ENCODE measurements at places on chromosomes 16 and 17.

- DNase-seq, result no peak
Measured at GRCh38 chr16:73319737-73320136, 271.8 kb upstream of the ZFHX3 start.

DNA sequence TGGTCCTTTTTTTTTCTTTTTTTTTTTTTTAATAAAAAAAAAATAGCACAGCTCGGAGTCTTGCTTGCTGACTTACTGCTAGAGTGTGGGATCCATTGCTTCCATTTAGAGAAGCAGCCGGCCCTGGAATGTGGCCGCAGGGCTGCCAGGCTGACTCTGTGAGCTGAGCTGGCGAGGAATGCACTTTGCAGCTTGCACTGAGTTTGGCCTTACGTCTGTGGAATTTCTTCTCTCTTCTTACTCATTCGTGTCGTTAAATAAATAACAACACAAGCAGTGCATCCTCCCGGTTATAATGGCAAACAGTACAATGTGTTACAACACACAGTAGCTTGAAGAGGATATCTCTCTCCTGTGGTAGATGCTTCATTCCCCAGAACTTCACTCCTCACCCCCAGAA is 69.2 kb downstream of the PRKCB start:
- DNase-seq, result peak; percentile 3

DNA sequence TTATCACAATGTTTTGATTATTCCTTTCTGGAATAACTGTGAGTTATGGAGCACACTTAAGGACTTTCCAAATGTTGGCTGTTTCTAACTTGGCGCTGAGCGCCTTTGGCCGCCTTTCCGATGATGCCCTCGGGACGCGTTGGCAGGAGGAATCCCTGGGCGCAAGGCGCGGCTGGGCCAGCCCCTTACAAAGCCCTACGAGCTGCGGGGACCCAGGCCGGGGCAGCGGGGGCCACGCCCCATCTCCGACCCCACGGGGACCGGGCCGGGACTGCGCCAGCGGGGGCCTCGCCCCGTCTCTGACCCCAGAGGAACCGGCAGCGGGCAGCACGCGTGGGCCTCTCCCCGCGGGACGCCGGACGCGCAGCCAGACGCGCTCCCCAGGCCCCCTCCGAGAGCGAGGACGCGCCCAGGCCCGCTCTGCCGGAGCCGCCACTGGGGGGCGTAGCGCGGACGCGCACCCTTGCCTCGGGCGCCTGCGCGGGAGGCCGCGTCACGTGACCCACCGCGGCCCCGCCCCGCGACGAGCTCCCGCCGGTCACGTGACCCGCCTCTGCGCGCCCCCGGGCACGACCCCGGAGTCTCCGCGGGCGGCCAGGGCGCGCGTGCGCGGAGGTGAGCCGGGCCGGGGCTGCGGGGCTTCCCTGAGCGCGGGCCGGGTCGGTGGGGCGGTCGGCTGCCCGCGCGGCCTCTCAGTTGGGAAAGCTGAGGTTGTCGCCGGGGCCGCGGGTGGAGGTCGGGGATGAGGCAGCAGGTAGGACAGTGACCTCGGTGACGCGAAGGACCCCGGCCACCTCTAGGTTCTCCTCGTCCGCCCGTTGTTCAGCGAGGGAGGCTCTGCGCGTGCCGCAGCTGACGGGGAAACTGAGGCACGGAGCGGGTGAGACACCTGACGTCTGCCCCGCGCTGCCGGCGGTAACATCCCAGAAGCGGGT is at the start of gene GAA:
Gene GAA (plus strand): TSS at position 571 of the 935 bp plus-strand sequence. CDS start 3,006 bp downstream, outside the sequence.
- DNase-seq, result peak; percentile 85

GRCh38 chr17:14557480-14557879 is 256.6 kb downstream of the HS3ST3B1 start:
- no peak for DNase-seq

DNA sequence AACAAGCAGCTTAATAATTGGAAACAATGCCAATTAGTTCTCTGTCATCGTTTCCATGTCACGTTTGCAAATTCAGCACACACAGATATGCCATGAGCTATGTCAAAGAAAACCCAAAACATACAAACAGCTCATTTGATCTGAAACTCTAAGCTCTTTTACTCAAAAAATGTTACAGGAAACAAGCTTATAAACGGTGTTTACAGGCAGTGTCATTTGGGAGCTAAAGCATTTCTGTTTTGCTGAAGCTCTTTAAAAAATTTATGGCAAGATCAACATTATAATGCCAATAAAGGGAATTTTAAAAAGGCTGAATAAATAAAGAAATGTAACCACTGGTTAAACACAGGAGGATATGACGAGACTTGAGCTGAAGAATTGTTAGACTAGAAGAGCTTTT is 94.0 kb upstream of the HS3ST2 start:
- no peak for DNase-seq

DNA sequence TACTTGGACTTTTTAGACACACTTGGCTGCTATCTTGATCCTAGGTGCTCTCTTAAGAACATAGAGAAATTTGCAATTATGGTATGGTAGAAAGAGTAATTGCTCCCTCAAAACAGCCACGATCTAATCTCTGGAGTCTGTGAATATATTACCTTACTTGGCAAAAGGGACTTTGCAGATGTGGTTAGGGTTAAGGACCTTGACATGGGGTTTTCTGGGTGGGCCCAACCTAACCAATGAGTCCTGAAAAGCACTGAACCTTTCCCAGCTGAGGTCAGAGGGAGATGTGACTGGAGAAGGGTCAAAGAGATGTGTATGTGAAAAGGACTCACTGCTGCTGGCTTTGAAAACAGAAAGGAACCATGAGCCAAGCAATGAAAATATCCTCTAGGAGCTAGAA is 26.7 kb upstream of the MED13 start:
- DNase-seq, result no peak

DNA sequence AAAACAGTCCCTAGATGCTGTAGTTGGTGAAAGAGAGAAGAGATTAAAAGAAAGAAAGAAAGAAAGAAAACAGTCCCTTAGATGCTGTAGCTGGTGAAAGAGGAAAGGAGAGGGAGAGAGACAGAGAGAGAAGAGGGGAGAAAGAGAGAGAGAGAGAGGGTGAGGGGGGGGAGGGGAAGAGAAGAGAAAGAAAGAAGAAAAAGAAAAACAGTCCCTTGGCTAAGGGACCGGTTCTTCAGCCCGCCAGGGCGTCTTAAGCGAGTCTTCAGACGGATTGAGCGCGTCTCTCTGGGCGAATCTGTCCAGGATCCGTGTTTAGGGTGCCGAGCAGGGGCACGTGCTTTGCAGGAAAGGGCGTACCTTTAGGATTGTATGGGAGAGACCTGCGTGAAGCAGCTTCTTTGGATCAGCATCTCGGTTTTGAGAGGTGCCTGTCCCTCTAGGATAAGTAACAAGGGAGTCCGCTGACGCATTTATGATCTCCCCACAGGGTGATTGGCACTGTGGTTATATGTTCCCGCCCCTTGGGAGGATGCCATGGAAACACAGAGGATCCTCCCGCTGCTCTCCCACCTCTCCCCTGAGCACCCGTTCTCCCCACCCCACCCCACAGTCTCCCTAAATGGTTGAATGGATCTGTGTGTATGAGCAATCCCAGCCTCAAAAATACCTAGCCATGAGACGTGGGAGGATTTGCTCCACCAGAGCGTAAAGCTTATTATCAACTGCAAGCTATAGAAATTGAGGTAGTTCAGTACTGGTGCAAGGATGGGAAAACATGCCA is 16.7 kb downstream of the GNGT2 start:
- peak; percentile 70 for DNase-seq

DNA sequence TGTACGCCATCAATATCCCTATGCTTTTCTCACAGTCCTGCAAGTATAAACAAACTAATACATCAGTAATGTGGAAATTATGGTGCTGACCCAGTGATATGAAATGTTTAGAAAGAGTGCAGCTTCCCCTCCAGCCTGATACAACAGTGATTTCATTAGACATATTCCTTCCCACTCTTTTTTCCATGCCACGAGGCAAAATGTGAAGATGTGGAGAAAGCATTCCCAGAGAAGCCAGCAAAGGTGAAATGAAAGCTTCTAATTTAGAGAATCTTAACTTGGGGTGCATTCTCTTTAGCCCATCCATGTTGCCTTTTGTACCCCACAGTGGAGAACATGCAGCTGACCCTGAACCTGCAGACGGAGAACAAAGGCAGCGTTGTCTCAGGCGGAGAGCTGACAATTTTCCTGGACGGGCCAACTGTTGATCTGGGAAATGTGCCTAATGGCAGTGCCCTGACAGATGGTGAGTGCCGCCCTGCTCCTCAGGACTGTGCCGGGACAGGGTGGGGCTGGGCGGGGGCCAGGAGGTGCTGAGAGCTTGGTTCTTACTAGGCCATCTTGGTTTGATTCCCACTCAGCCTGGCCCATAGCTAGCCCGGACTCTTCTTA is 77.8 kb downstream of the WWP2 start:
- DNase-seq, result no peak

- peak; percentile 96 for DNase-seq
Measured at GRCh38 chr16:56910654-56911539, 21.0 kb upstream of the HERPUD1 start.

- peak; percentile 17 for DNase-seq
Measured at GRCh38 chr16:51161440-51162195, 10.5 kb upstream of the SALL1 start.

GRCh38 chr17:57109393-57110151 is 24.5 kb downstream of the AKAP1 start:
- peak; percentile 17 for DNase-seq

DNA sequence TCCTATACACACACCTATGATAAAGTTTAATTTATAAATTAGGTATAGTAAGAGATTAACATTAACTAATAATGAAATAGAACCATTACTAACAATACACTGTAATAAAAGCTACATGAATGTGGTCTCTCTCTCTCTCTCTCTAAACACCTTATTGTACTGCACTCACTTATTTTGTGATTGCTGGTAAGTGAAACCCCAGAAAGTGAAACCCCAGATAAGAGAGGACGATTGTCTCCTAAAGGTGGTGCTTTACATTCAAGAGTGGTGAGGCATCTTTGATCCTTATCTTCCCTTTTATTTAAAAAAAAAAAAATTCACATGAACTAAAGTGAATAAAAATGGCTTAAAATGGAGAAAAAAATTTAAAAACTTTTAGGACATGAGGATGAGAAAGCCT is 80.1 kb upstream of the TRAP1 start:
- DNase-seq, result no peak

GRCh38 chr17:20009302-20010098 is at the start of gene SPECC1:
SPECC1 (plus strand) TSS chr17:20009359; CDS start chr17:20096652, 87,293 bp downstream.
- DNase-seq, result peak; percentile 49

- no peak for DNase-seq
Measured at GRCh38 chr17:31456814-31457213, 65.3 kb downstream of the RAB11FIP4 start.

DNA sequence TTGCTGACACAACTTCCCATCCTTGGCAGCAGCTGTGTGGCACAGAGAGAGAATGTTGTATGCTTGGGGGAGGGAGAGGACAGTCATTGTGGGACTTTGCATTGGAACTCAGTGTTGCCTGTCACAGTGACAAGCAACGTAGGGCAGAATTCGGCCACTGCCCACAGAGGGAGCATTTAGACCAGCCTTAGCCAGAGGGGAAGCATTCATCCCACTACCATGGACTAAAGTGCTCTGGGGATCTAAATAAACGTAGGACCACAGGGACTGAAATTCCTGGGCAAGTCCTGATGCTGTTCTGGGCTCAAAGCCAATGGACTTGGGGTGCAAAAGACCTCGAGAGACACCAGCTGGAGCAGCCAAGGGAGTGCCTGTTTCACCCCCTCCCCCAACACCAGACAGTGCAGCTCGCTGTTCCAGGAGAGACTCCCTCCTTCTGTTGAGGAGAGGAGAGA is 44.9 kb downstream of the ABCA8 start:
- peak; percentile 40 for DNase-seq

GRCh38 chr16:90019543-90020259 is 445 bp upstream of the DBNDD1 start:
- peak; percentile 26 for DNase-seq

DNA sequence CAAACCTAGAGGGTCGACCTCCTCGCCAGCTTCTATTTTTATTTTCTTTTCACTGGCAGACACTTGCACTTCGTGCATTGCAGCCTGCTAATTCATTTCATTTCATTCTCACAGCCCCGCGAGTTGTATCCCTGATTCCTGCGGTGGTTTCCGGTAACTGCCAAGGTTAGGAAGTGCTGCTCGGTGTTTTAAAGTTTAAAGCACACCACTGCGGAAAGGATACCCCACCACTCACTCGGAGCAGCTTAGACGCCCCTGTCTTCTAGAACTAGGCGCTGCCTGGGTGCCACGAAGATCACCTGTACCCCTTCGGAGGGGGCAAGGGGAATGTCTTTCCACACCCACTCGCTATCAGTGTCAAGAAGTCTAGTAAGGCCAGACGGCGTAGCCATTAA is 509 bp downstream of the CNEP1R1 start:
- DNase-seq, result no peak

GRCh38 chr16:54284319-54284930 is 2.2 kb downstream of the IRX3 start:
- DNase-seq, result no peak

DNA sequence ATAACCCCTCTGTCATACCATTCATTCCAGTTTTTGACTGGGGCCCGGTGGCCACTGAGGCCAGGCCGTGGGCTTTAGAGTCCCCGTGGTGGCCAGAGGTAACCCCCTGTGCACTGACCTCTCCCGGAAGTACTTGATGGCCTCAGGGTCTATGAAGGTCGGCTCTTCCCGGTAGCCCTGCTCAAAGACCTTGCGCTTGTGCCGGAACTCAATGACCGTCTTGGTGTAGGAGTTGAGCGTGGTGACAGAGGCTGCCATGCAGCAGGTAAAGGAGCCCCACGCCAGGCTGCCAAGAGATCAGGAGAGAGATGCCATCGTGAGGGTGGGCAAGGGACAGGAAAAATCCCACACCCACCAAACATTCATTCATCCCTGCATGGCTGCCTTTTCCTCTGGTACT is 234.8 kb downstream of the GSG1L start:
- no peak for DNase-seq

- DNase-seq, result no peak
Measured at GRCh38 chr17:28773736-28774135, 29.9 kb downstream of the TRAF4 start.

- no peak for DNase-seq
Measured at GRCh38 chr17:42288803-42289610, 709 bp downstream of the STAT5A start.

All from fibroblast of pulmonary artery (primary cell).